Osteoblast (primary cell): ENCODE measurements at places on chromosomes 1 and 21. TPM values are rescaled to one million over a fixed set of nuclear protein-coding genes. Genes with fewer than 3 reads are reported as not detected.

The RXFP4 gene
- not detected in 2 replicates for total RNA-seq

GRCh38 chr1:161195171-161195570 lies 3.7 kb downstream of the ADAMTS4 start:
- no peak for DNase-seq

- peak; percentile 50 for DNase-seq
These were observed 84.9 kb downstream of the KIF14 start for GRCh38 chr1:200535605-200536004.

DNA sequence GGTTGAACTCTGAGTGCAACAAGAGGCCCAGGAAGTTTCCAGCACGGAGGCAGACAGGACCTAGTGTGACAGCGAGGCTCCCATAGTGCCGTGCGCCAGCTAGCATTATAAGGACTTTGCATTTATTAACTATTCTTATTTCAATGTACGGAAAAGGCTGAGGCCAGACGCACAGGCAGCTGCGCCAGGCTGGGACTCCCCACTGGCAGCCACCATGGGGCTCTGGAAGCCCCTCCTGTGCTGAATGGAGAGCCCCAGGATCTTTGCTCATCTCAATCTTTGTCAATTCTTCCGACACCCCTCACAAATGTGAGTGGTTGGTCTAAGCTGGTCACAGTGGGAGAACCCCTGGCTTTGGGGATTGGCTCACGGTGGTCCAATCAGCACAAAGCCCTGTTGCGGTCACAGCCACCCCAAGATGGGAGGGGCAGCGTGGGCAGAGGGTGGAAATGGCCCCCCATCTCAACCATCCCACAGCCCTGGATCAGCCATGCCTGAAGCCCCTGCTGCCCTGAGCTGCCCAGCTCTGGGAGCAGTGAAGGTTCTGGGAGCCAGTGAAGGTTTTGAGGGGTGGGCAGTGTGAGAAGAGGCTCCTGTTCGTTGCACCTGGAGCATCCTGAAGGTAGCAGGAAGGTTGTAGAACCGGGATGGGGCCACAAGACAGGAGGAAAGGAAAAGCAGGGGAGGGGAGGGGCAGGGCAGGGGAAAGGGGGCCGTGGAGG lies 59.5 kb upstream of the ADARB1 start:
- DNase-seq: peak; percentile 65

The UBIAD1 gene
- 10.5 and 11.8 TPM in 2 replicates for total RNA-seq

DNA sequence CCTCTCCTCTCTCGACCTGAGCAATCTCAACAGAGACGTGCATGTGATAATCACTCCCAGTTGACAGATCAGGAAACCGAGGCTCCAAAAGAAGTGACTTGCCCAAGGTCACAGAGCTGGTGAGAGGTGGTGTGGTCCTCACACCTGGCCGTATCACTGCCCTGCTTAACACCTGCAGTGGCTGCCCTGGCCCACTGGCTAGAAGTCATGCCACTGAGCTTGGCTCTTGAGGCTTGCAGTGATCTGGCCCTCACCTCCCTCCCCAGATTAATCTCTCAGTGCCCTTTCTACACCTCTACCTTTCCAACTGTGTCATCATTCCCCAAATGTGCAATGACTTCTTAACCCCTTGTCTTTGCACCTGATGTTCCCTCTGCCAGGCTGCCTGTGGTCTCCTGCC lies 38.8 kb downstream of the CDCP2 start:
- no peak for DNase-seq

The SLC45A3 gene
- 1.1 and 1.5 TPM in 2 replicates for total RNA-seq

DNA sequence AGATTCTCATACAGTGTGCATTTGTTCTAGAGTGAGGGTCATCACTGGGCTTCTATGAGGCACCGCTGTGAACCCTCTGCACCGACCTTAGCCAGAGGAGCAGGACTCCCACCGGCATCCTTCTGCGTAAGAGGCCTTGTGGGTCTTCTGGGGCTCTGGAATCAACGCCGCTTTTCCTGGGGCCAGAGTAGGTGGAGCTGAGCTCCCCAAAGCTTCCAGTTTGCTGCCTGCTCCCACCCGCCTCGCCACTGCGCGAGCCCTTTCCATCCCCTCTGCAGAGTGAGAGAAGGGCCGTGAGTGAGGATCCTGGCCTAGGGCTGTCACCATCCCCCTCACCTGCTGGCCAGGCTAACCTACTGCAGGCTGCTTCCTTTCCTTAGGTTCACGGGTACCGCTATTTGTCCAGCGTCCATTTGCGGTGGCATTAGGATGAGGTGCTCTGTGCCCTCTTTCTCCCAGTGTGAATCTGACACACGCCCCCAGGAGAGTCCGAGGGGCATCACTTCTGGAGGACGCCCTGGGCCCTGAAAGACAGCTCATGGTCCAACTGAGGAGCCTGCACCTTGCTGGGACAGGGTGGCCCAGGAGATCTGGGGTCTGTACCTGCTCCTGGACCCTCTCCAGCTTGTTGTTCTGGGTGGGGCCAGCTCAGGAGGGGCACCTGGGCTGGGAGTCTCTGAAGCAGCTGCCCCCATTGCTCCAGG lies 36.2 kb downstream of the UMODL1 start:
- DNase-seq: peak; percentile 68

GRCh38 chr1:156104065-156104810 lies 10.3 kb upstream of the LMNA start:
- DNase-seq: peak; percentile 97

- DNase-seq: peak; percentile 13
These were observed 355.5 kb downstream of the HLX start for GRCh38 chr1:221234791-221235190.

The PTPN7 gene
- not detected in 2 replicates for total RNA-seq

DNA sequence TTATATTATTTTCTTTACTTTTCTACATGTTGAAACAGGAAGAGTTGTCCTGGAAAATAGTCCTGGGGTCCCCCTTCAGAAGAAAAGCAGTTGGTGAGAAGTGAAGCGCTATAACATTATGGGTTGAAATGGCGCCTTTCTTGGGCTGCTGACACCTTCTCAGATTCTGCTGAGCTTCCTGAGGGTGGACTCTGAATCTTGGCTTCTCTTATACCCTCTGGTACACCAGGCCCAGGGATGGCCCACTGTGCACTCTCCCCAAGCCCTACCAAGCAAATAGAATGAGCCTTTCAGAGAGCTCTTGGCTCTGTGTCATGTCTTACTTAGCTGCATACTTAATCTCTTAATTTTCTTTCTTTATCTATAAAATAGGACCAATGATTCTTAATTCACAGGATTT lies 42.3 kb downstream of the CD247 start:
- DNase-seq: no peak

- no peak for DNase-seq
These were observed 7.2 kb downstream of the TRIT1 start for GRCh38 chr1:39876144-39876543.

DNA sequence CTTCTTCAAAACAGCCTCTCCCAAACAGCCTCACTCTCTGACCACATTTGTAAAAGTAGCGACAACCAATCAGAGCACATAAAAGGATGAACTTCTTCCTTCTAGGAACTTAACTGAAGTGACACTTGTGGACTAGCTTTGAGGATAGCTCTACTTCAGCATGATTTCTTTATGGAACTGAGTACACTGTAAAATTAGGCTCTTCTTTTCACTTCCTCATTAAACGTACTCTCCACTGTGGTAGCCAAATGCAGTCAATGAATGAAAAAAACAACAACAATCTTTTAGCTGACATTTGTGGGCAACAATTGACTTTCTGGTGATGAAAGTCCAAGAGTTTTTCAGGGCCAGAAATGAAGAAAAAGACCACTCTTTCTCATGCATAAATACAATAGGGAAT lies 9.6 kb downstream of the LRRC53 start:
- no peak for DNase-seq

DNA sequence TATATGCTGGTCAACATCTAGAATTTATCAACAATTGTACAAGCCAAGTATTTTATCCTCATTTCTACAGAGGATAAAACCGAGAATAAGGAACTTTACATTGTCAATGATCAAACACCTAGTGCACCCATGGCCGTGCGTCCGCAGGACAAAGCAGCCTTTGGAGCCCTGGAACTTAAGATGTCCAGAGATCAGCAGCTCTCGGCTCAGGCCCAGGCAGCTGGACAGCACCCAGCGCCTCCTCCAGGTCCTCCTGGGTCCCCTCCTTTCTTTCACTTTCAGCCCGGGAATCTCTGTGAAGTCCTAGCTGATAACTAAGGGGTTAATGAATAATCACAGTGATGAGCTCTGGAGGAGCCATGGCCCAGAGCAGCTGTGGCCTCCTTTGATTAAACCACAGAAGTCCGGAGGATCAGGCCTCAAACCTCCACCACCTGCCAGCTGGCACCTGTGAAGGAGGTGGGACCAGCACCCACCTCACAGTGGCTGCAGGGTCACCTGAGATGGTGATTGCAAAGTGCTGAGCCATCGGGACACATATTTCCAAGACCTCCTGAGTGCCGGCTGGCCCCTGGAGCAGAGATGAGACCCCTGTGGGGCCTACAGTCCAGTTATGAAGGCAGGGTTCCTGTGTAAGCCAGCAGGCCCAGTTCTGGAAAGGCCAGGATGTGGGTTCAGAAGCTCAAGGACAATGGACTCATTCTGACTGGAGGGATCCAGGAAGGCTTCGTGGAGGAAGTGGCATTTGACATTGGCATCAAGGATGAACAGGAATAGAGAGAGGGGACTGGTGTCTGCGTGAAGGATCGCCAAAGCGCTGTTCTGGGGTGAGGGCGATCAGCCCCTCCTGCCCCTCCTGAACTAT lies 11.6 kb upstream of the SAMD11 start:
- peak; percentile 89 for DNase-seq

DNA sequence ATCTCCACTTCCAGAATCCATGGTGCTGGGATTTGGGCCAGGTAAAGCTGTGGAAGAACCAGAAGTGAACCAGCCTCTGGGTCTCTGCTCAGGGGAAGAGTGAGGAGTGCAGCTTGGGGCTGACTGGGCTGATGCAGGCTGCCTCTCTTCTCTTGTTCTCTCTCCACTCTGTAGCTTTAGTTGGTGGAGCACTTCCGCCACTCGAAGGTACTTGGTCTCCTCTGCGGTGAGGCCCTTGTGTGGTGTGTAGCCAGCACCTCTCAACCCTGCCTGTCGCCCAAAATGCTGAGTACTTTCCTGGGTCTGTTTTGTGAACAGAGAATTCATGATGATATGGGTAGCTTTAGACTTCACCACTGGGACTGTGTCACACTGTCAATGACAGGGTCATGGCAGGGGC lies 63.2 kb downstream of the URB2 start:
- no peak for DNase-seq

- DNase-seq: peak; percentile 73
These were observed 51.4 kb upstream of the LRIG2 start for GRCh38 chr1:113021430-113022085.

GRCh38 chr1:206550446-206550845 lies 43.1 kb downstream of the RASSF5 start:
- no peak for DNase-seq

GRCh38 chr1:98896711-98897445 lies 107.8 kb downstream of the PLPPR5 start:
- DNase-seq: no peak

DNA sequence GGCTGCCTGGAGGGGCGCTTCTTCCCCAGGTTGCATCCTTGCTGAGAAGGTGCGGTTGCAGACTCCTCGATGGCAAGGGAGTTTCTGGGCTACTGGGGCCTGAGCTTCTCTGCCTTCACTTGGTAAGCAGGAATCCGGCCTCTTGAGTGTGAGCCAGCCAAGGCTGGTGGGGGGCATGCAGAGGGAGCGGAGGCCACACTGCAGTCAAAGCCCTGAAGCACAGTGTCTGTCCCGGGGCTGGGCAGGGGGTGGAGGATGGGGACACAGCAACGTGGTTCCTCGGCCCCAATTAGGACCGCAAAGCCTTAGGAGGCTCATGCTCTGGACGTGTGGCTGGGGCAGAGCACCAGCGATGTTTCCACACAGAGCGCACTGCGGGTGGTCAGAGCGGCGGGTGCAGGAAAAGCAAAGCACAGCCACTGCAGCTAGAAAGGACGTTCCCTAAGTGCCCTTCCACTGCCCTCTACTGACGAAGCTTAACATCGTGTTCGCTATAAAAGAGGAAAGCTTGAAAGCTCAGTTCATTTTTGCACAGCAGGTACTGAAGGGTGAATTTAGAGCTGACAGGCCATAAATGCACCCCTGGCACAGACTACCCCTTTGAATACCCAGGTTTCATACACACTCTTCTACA lies 60.7 kb upstream of the COG2 start:
- no peak for DNase-seq

The GBP4 gene
- total RNA-seq: 0.36 and 1.2 TPM in 2 replicates

The CYP4Z1 gene
- total RNA-seq: not detected in 2 replicates

The KAZN gene
- total RNA-seq: 9.0 and 10.3 TPM in 2 replicates

DNA sequence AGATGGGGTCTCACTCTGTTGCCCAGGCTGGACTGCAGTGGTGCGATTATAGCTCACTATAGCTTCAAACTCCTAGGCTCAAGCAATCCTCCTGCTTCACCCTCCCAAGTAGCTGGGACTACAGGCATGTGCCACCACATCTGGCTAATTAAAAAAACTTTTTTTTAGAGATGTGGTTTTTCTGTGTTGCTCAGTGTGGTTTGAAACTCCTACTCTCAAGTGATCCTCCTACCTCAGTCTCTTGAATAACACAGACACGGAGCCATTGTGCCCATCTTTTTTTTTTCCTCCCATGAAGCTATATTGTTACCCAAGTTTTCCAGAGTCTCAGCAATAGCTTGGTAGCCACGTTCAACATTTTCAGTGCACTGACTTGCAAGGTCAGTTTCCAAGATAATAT lies 2.7 kb downstream of the GIPC2 start:
- no peak for DNase-seq

DNA sequence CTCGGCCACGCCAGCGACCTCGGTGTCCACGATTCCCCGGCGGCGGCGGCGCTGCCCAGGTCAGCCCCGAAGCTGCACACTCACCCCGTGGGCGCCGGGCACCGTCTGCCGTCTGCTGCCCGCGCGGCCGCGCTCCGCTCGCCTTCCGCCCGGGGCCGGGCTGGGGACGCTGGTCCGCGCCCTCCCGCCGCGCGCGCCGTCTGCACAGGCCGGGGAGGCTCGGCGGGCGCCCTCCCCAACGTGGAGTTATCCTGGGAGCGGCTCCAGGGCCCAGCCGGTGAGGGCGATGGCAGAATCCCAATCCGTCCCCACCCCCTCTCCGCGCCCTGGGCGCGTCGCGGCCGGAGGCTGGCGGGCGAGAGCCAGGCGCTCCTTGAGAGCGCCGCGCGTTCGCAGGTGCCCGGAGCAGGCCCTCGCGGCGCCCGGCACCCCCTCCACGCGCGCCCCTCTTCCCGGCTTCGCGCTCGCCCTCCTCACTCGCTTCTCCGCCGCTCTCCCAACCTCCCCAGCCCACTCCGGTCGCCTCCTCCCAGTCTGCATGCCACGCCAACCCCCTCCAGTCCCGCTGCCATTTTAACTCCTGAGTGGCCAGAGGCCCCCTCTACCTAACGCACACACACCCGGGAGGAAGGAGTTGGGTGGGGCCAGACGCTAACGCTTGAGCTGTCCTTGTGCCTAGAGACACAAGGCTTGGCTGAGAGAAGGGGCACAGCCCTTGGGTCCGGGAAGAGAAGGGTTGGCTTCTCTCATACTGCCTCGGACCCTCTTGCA lies at the start of gene LRRN2:
LRRN2 (minus strand) TSS at position 503 of the 771 bp plus-strand sequence. CDS start 65,746 bp downstream, outside the sequence.
- DNase-seq: peak; percentile 86

DNA sequence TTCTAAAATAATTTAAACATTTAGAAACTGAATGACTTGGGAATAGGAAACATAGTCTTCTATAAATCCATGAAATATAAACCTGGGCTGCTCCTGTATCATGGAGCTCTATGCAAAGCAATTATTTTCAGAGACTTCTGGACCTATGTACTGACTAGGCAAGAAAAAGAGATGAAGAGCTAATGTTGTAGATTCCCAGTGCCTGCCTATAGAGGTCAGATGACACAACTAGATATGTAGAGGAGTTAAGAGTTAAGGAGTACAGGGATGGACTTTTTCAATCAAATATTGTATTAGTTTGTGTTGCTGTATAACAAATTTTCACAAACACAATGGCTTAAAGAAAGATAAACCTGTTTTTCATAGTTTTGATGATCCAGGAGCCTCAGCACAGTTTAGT lies 1434.5 kb downstream of the KCNT2 start:
- DNase-seq: no peak
